Retina (tissue), 1 donor: ENCODE measurements at places on chromosomes 4 and X.

DNA sequence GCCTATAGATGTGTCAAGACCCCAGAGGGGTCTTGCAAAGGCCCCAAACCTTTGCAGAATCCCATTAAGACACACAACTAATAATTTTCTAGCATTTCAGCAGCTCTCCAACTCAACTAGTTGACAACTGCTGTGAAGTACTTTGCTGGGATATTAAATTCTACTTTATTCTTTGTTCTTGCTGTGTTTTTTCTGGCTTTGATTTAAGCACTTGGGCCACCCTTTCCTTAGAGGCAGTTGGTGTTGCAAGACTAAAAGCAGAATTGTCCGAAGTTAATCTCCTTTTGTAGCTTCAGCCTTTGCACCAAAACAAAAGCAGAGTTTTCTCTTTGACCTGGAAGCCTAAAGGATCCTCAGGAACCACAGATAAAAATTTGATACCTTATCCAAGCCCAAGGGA lies 353.1 kb upstream of the CLNK start:
- DNase-seq = no peak

DNA sequence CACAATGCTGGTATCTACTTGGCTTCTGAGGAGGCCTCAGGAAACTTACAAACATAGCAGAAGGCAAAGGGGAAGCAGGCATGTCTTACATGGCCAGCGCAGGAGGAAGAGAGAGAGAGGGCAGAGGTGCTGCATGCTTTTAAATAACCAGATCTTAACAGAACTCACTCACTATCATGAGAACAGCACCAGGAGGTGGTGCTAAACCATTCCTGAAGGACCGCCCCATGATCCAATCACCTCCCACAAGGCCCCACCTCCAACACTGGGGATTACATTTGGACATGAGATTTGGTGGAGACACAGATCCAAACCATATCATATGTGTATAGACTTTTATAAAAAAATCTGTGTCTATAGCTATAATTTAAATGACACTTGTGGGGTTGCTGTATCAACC lies 48.6 kb upstream of the ERVMER34-1 start:
- no peak for DNase-seq

- no peak for DNase-seq
Measured at GRCh38 chrX:96843566-96843965, 40.1 kb upstream of the RPA4 start.

DNA sequence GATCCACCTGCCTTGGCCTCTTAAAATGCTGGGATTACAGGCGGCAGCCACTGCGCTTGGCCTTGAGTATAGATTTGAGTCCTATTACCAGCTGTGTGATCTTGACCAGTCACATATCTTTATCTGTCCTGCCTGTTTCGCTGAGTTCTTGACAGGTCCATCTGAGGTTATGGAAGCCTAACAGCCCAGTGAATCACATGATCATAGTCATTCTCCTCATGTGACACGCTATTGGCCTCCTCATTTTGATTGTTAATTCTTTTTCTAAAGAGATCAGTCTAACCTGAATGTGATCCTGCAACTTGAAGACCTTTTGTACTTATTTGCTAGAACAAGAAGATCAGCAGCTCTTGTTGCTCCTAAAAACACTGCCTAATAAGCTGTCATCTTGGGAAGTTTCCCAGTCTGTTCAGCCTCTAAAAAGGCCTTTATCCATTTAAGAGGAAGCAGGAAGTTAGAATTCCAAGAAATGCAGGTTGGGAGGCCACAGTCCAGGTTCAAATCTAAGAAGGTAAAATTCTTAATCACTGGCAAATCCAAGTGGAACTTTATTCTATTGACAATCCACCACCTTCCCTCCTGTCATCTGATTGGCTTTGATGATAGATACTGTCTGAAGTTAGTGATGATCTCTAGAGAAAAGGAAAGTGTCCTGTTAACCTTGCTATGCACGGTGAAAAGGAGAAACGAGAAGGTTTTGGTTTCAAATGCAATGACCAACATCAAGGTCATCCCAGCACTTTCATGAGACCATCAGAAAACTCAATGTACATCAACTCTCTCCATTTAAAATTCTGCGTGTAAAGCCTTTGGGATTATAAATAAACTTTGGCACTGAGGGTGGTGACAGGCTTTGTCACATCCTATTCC lies 86.9 kb downstream of the CHRNA9 start:
- no peak for DNase-seq

DNA sequence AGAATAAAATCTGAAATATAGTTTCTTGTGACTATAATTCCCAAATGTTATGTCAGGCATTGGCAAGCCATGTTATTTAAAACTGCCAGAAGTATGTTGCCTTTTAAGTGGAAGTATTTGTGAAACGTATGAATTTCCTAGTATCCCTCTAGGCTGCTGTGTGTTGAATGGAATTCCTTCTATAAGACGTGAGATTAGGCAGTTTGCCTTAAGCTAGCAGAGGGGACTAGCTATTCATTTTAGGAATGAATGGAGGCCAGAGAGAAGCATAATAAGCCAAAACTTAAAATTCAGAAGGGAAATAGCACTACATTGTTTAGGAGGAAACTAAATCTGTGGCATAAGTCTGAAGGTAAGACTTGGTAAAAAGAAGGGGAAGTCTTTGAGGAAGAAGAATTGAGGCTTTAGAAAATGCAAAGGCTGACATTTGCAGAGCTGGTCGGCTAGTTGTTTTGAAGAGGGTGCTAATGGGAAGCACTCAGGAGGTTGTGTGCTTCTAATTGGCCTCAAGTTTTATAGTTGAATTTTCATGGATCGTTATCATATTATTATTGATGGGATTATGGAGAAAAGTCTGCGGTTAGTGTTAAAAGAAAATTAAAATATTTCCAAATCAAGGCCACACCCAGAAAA lies 57.1 kb downstream of the TMEM131L start:
- no peak for DNase-seq

GRCh38 chr4:87121341-87122065 lies 98.9 kb downstream of the KLHL8 start:
- DNase-seq = no peak

DNA sequence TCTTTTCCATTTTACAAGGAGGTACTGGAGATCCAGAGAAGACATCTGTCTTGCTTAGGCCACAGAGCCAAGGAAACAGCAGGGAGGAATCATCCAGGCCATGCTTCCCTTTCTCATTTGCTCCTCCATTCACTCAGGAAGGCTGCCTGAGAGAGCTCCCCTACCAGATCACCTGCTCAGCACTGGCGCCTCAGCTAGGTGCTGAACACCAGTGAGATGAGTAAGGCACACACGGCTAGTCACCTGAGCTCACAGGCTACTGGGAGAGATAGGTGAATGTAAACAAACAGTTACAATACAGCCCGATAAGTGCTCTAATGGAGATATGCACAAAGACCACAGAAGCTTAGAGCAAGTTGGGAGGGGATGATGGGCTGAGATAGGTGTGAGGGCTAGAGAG lies 149.8 kb upstream of the ARHGEF9 start:
- DNase-seq = no peak

DNA sequence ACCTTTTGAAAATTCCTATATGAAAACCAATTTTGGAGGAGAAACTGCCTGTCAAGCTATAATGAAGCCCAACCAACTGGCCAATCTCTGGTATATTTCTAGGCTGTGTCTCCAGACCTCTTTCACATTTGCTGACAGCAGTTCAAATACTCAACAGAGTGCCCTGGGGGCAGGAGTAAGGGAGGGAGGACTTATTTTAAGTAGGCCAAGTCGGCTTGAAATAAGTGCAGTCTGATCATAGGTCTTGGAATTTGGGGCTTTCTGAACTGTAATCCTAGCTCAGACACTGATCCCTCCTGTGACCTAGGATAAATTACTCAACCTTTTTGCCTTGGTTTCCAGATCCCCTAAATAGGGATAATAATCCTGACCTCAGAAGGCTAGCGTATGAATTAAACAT lies 59.4 kb upstream of the SLC7A11 start:
- peak; percentile 3 for DNase-seq

GRCh38 chr4:182448281-182449151 lies 205.3 kb downstream of the TENM3 start:
- DNase-seq = peak; percentile 87

DNA sequence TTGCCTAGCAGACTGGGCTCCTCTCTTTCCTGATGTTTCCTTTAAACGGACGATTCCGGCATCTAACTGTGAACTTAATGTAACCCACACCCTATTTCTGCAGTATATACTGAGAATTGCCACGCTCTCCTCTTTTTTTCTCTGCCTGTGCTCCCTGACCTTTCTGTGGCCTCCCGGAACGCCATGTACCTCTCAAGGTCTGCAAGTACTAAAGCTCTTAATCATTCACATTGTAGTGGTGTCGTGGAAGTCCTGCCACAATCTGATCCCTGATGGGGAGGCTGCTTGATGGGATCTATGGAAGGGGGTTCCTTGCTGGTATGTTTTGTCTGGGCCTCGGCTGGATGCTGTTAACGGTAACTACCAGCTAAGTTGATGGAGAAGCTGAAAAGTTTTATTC lies 302.9 kb upstream of the EPHA5 start:
- no peak for DNase-seq

DNA sequence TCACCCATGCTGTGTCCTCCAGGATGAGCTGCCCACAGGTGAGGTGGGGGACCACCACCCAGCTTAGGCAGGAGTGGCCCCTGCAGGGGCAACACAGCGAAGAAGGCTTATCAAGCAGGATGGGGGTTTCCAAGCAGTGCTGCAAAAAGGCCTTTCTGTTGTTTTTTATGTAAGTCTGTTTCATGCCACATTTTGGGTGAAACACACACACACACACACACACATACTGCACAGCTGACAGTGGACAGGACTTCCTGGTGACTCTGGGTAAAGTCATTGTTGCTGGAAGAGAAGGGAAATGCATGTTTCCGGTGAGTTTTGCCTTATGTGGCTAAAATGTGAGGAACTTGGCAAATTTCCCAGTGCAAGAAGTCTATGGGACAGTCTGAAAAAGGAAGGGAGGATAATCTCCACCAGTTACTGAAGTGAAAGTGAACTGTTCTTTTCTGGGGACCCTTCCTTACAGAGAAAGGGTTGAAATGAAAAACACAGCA lies 119.2 kb downstream of the IRF2 start:
- DNase-seq = no peak

- DNase-seq = no peak
Measured at GRCh38 chr4:112302320-112303274, 5.4 kb downstream of the ALPK1 start.

DNA sequence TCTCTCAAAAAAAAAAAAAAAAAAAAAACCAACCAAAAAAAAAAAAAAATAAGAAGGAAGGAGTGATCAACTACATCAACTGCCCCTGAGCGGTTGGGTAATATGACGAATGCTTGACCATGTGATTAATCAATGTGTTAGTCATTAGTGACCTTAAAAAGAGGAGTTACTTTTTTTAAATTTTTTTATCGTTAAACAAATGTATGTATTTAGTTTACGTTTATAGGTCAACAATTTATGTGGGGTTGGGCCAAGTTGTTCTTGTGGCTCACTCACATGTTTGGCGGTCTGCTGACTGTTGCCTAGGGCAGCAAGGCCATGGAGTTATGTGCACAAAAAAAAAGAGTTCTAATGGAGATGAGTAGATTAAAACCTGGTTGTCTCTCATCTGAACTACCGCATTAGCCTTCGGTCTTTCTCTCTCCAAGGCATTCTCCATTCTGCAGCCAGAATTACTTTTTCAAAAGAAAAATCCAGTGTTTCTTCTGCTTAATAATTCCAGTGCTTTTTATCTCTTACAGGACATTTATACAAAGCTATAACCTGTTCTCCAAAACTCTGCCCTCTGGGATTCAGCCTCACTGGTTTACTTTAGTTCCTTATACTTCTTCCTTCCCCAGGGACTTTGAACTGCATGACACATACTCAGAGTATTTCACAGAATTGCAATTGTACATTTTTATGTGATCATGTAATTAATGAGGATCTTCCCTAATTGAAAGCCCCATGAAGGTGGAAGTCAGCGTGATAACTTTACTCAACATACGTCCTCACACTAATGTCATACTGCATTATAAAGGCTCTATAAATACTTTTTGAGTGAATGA lies 505.5 kb downstream of the ANKRD50 start:
- DNase-seq = no peak

DNA sequence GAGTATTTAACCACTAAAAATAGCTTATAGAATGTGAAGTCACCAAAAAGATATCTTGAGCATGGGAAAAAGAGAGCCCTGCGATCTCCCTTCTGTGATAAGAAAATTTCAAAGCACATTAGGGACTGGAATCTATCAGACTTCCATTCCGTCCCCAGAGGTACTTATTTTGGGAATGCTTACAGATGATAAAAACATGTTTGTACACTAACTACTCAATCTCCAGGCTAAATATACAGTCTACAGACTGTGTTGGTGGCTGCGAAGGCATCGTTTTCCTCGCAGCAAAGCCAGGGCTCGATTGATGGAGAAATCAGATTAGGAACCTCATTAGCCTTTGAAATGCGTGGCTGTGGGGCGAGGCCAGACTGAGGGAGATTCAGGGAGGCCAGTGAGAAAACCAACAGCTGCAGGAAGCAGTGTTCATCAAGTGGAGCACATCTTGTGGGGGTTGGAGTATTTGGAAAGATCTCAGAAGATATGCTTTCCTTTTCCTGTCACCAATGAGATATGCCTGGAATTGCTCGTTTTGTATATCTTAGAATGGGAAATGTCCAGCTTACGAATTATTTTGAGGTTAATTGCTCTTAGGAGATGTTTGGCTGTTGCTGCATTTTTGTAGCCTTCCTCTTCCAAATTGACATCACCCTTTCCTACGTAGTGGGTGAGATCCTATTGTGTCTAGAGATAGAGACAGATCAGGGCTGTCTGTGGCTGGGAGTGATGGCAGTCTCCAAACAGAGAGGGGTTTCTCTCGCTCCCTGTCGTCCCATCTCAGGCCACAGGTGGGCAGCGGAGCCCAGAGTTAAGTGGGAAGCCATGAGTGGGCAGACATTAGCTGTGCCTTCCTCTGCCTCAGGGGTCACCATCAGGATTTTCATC lies 224.9 kb upstream of the FAT1 start:
- peak; percentile 50 for DNase-seq

GRCh38 chr4:188466001-188466400 lies 326.8 kb downstream of the TRIML1 start:
- no peak for DNase-seq

- no peak for DNase-seq
Measured at GRCh38 chr4:101774807-101775206, 15.7 kb upstream of the BANK1 start.

DNA sequence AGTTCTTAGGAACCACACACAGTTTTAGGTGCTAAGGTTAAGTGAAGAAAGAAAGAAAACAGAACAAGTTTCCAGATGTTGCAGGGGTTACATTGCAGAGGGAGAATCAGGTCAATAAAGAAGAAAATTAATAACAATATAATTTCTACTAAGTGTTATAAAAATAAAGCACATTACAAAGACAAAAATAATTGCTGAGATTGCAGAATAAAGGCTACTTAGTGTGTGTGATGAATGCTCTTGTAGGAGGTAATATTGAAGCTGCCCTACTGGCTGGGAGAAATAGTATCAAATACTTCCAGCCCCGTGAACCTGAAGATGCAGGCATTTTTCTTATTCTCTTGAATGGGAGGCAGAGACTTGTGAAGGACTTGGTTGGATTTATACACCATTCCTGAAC lies 33.2 kb upstream of the FAM9A start:
- DNase-seq = no peak

DNA sequence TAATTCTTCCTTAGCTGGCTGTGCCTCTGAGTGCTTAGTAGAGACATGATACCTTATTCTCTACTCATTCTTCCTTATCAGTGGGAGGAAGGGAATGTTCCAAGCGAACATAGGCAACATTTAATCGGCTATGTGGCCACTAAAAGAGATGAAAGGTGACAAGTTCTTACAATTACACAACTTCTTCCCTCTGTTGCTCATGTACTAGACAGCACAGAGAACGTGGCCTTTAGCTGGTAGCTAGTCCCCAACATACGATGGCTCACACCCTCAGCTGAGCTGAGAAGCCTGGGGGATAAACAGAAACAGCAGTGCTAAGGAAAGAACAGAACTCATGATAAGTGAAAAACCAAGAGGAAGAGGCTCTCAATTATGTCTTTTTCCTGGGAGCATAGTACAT lies 52.2 kb downstream of the APOO start:
- no peak for DNase-seq
